ENCODE measurements at places on chromosomes 16 and 17.

GRCh38 chr17:61485067-61485775, 33.0 kb downstream of the TBX4 start:
- DNase-seq = no peak

DNA sequence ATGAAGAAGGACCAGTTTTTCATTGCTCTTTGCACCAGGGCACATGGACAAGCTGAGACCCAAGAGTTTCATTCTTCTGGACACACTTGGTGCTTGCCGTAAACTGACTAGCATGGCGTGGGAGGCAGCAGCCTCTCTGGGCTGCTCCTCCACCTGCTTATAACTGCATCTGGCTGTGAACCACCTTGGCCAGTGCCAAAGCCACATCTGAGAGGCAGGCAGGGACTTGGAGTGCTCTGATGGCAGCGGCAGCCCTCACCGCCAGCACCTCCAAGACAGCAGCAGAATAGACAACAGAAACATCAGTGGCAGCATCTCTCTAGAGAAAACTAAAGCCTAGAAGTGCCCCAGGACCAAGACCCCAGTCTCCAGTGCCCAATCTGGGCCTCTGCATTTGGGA, 4.7 kb downstream of the KRT37 start:
- DNase-seq = no peak

- no peak for DNase-seq
These were observed 286.7 kb downstream of the SEC14L1 start for GRCh38 chr17:77427391-77427991.

GRCh38 chr16:55392701-55393100, 68.7 kb downstream of the IRX6 start:
- no peak for DNase-seq

GRCh38 chr17:77505181-77505639, 364.4 kb downstream of the SEC14L1 start:
- DNase-seq = no peak

DNA sequence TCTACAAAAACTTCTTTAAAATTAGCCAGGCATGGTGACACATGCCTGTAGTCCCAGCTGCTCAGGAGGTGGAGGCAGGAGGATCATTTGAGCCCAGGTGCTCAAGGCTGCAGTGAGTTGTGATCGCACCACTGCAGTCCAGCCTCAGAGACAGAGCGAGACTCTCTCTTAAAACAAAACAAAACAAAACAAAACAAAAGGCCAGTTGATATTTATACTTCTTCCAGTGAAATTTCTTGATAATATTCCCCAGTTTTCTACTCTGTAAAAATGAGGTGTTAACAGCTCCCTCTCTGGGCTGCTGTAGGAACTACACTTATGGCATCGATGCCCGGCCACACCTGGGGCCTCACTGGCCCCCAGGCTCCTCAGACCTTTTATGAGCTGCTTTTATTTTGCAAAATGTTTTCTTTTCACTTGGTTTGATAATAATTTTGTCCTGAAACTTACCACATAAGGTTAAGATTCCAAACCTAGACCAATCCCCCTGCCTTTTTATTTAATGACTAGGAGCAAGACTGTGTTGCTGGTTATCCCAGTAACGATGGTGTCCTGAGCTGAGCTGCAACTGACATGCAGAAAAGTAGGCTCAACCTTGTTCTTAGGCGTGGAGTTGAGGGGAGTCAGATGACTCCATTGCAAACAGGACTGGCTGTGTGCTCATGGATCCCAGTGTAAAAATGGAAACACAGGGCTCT, 17.6 kb downstream of the MAPK8IP3 start:
- DNase-seq = no peak

- no peak for DNase-seq
These were observed 90.1 kb upstream of the CDC42EP4 start for GRCh38 chr17:73401911-73402310.

GRCh38 chr16:90037276-90037675, 18.0 kb upstream of the DBNDD1 start:
- no peak for DNase-seq

- no peak for DNase-seq
These were observed 2.6 kb downstream of the GLIS2 start for GRCh38 chr16:4318451-4318910.

GRCh38 chr17:29124925-29125273, 55.3 kb downstream of the MYO18A start:
- DNase-seq = no peak

DNA sequence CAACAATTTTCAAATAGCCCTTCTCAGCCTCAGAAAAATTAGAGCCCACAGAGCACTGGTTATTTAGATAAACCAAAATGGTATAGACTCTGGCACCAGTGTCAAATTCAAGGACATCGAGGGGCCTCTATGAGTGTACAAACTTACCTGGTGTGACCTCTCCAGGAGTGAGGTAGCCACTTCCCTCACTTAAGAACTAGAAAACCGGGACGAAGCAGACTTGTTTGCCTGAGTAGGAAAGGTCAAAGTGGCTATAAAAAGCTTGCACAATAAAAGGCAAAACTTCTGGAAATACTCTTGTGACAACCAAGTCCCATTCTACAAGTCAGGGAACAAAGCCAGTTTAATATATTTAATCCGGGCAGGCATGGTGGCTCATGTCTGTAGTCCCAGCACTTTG, 39.2 kb upstream of the PRSS54 start:
- no peak for DNase-seq

Measured in stimulated activated CD4-positive, alpha-beta T cell treated with anti-CD3 and anti-CD28 coated beads, Interleukin-1b, Interleukin-23, amount 100 ng/mL, for 1 hour (primary cell).